ENCODE measurements at places on chromosomes 11 and 22.
A peak's percentile ranks its signal among the peaks of the same experiment; 100 is the strongest.

GRCh38 chr22:17844150-17844549, 69.9 kb upstream of the BID start:
- DNase-seq = no peak

- DNase-seq = no peak
Observed at GRCh38 chr11:86497310-86497709, 122.6 kb downstream of the CCDC81 start.

DNA sequence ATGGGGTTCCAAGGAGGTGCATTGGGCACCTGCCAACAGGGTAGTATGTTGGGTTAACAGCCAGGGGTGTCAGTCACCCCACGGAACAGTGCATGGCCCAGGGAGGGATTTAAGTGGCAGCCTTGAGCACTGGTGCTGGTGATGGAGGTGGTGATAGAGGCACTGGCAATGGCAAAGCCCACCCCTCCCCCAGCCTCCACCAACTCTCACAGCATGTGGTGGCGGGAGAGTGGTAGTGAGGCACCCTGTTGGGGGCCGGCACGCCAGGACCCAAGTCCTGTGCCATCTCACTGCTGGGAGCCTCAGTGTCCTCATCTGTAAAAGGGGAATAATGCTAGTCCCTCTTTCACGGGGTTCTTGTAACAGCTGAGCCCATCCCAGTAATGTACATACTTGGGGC, 81.5 kb downstream of the MPPED1 start:
- no peak for DNase-seq

- DNase-seq = peak; percentile 84
Observed at GRCh38 chr11:17528181-17528691, 16.0 kb downstream of the USH1C start.
